ENCODE measurements at places on chromosomes 5 and 9.

GRCh38 chr9:70043285-70043684 is 363 bp upstream of the MAMDC2 start:
- DNase-seq: no peak

GRCh38 chr9:98995971-98996504 is 52.3 kb downstream of the COL15A1 start:
- DNase-seq: no peak

DNA sequence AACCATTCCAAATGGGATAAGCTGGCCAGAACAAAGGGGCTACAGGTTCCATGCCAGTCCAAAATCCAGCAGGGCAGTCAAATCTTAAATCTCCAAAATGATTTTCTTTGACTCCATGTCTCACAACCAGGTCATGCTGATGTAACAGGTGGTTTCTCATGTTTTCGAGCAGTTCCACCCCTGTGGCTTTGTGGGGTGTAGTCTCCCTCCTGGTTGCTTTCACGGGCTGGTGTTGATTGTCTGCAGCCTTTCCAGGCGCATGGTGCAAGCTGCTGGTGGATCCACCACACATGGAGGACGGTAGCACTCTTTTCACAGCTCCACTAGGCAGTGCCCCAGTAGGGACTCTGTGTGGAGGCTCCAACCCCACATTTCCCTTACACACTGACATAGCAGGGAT is 425.5 kb upstream of the FTMT start:
- no peak for DNase-seq

- no peak for DNase-seq
Observed at GRCh38 chr9:114494776-114495569, 10.3 kb downstream of the WHRN start.

GRCh38 chr5:147485046-147485445 is 24.8 kb downstream of the DPYSL3 start:
- DNase-seq: no peak

- no peak for DNase-seq
Observed at GRCh38 chr9:130159915-130160670, 12.1 kb upstream of the NCS1 start.

DNA sequence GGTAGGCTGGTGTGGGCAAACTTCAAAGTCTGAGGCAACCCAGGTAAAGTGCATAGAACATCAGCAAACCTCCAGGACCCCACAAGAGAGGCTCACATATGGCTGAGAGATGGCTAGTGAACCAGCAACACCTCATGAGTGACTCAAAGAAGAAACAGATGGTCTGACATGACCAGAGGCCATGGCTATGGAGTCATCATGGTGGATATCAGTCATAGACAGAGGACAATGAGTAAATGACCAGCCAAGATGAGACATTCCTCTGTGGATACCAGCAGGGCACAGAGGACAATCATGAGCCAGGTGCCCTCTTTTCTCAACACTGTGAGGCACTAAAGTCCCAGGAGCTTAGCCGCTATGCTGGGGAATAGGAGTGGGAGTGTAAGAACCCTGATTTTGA is 180.8 kb downstream of the RASEF start:
- no peak for DNase-seq

- no peak for DNase-seq
Observed at GRCh38 chr9:17116400-17116837, 18.4 kb upstream of the CNTLN start.

DNA sequence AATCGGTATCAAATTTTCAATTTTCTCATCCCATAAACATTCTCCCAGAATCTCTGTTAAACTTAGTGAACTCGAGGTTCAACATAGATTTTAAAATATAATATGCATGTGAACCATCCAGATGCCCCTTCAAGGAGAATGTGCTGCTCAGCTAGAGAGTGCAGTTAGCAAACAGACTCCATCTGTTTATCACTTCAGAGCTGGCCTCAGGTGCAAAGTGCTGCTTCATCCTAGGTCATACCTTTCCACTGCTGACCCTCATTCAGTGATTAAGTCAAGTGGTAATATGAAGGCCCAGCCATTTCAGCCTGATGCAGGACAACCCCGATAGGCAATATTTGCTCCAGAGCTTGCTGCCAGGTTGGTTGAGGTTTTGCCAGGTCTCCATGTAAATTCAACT is 339.0 kb upstream of the POU5F2 start:
- no peak for DNase-seq

- DNase-seq: no peak
Observed at GRCh38 chr9:16401701-16402100, 468.8 kb downstream of the BNC2 start.

- no peak for DNase-seq
Observed at GRCh38 chr5:110909415-110909814, 162.1 kb upstream of the TSLP start.

- DNase-seq: no peak
Observed at GRCh38 chr5:8845296-8845695, 700.6 kb downstream of the SEMA5A start.

DNA sequence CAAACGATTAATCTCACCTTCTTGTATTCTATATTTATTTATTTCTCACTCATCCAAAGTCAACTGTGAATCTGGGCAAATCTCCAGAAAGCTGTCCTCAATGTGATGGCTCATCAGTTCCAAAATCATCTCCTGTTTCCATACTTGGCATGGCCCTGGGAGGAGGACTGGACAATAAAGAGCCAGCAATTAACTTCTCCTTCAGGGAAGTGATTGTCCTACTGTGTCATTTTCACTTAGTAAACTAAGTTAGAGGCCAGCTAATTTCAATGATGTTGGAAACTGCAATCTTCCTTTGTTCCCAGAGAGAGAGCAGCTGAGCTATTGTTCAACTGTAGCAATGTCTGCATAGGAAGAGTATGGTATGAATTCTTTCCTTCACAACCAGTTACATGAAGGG is 17.5 kb downstream of the CDH12 start:
- no peak for DNase-seq

DNA sequence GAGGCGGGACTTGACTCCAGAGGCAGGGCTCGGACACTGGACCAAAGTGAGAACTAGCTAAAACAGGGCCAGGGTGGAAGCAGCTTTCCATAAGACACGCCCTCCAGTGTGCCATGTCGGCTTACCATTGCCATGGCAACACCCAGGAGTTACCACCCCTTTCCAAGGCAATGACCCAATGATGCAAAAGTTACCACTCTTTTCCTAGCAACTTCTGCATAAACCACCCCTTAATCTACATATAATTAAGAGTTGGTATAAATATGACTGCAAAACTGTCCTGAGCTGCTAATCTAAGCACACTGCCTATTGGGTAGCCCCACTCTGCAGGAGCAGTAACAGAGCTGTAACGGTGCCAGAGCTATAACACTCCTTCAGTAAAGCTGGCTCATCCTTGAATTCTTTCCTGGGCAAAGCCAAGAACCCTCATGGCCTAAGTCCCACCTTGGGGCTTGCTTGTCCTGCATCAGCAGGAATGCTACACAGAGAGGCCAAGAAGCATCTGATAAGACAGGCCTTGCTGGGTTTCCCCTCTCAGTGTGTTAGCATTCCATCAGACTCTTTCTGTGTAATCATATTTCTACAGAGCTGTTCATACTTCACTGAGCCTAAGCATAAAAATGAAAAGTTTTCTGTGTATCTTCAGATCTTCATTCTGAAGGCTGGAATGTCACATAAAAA is 262.7 kb upstream of the KLF9 start:
- DNase-seq: no peak

- DNase-seq: no peak
Observed at GRCh38 chr9:94928691-94929368, 202.3 kb downstream of the AOPEP start.

- no peak for DNase-seq
Observed at GRCh38 chr5:4570047-4570995, 569.8 kb upstream of the ADAMTS16 start.

DNA sequence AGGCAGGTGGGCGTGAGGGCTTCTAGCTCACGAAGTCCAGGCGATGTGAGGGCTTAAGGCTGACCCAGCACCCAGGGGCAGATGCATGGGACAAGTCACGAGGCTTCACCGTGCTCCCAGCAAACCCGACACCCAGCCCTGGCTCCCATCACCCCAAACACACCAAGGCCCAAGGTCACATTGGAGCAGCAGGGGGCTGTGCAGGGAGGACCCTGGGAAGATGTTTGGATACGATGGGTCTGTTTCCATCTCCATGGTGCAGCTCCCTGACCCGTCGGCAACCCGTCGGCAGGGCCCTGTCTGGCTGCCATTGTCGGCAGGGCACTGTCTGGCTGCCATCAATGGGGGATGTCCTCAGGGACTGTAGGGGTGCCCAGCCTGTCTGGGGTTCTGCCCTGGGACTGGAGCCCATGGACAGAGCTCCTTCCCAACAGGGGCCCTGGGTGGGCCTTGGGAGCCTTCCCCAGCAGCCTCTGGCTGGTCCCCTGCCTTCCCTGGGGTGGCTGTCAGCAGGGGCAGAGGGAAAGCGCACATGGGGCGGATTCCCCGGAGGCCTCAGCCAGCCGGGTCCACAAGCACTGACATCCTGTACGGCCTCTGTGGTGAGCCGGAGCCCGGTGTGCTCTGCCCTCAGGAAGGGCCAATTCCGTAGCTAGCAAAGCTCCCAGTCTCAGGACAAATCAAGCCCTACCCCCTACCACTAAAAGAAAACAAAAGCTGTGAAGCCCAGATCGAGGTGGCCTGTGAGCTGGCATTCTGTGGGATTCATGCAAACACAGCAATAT is 47.1 kb downstream of the NACC2 start:
- no peak for DNase-seq

DNA sequence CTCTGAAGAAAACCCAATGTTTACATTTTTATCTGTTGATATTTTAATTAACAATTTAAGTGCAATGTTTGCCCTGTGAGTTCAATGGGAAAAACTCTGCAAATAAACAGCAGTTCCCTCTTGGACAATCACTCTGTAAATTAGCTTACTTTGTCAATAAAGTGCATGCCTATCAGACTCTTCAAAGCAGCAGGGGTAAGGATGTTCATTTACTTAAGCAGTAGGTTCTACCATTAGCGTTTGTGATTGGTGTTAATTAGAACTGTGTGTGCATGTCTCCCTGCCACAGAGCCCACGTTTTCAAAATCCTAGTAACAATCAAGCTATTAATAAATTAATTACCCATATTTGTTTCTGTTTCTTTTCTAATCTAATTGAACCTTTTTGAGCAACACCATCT is 1921.6 kb upstream of the WWC1 start:
- DNase-seq: no peak

DNA sequence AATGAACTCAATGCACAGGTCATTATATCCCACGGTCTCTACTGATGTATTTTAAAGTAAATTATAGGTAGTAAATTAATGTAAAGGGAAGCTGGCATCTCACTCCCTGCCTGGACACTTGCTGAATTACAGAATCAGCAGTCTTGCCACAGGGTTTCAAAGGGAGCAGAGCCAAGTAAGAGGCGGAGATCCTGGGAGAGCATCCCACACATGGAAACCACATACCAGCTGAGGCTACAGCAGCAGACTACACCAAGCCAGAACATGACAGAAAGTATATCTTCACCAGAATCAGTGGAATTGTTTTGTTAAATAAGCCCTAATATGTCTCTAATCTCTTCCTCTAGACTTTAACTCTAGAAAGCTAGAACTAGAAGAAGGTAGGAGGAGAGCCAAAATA is 1689.2 kb upstream of the WWC1 start:
- DNase-seq: no peak

GRCh38 chr5:84378961-84379360 is 5.7 kb downstream of the EDIL3 start:
- DNase-seq: no peak

DNA sequence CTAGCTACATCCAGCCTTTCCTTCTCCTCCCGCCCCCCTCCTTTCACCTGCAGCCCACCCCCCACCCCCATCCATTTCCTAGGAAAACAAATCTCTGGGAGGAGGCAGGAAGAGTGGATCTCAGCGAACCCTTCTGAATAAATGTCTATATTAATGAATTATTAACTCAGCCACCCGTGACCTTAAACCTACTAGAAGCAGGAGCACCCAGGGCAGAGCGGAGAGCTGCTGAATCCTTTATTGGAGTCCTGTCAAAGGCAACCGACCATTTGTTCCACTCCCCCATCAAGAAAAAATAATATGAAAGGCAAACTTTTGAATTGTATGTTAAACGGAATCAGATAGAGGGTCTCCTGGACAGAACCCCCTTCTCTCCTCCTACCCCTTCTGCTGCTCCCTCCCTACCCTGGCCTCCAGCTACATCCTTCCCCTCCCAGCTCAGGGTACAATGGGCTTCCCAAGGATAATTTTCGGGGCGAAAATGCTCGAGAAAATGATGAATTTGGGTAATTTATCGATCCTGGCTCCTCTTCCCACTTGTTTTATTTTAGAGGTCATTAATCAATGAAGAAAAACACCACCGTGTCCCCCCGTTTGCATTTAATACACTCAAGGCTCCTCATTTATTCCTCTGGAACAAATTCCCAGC is 3.3 kb upstream of the PRDM6 start:
- DNase-seq: no peak

- DNase-seq: no peak
Observed at GRCh38 chr9:125172031-125172755, 17.4 kb downstream of the PPP6C start.

GRCh38 chr5:40089269-40089668 is 590.4 kb upstream of the PTGER4 start:
- no peak for DNase-seq

DNA sequence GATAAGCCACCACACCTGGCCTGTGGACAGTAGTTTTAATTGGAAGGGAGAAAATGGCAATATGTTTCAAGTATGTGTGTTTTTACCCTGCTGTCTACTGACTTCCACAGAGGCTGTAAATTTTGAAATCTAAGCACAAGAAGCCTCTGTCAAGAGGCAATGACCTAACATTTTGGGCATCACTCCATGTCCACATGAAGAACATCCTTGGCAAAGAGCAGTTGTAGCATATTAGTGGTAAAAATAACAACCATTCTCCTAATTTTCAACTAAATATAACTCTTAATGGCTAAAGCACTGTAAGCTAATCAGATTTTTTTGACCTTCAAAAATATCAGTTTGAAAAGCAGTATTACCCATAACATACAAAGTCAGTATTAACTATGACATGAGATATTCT is 100.3 kb upstream of the APC start:
- DNase-seq: no peak

DNA sequence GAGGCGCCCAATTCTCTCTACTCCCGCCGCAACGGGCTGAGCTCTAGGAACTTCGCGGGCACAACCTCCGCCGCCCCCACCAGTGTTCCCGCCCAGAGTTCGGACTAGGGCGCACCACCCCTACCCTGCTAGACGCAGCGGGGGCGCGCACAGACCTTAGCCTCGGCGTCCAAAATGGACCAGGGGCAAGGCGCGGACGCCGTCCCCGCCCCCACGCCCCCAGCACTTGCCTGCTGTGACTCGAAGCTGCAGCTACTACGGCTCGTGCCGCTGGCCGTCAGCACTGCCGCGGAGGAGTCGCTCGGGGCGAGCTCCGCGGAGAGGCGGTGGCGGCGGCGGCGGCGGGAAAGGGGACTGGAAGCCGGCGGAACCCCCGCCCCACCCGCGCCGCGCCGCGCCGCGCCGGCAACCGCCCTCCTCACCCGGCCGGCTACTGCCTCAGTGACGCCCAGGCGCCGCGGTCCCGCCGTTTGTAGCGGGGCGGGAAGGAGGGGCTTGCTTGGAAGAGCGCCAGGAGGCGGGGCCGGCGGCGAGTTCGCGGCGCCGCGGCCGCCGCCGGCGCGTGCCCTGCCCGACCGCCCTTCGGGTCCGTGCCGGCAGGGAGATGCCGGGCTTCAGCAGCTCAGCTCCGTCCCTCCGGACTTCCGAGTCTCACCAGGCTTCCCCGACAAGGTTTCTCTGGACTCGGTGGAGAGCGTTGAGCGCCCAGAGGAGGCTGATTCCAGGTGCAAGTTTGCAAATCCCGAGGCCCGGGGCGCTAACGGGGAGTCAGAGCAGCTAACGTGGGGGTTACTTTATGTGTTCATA is 4.5 kb downstream of the ELAVL2 start:
- no peak for DNase-seq
